ENCODE measurements at places on chromosomes 11 and 22.

GRCh38 chr11:15161790-15162189 is 47.1 kb downstream of the INSC start:
- DNase-seq: no peak
- H3K27ac ChIP-seq: no peak overlapping the region
- no peak overlapping the region for H3K4me3 ChIP-seq
- H3K4me1 ChIP-seq: peaks cover 7% of the 10 kb centered on the region

DNA sequence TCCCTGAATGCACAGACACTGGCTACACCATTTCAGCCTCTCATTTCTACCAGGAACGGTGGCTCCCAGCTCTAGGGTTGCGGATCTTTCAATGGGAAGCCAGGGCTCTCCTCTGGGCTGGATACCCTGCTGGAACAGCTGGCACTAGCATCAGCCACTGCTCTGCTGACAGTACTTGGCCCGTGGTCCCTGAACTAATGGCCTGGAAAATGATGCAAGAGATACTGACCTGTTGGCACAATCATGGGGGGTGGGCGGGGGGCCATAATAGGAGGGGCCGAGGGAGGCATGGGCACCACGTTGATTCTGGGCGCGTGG is 10.7 kb upstream of the TBC1D10A start:
- no peak for DNase-seq
- H3K27ac ChIP-seq: no peak overlapping the region
- peaks cover 59% of the 10 kb centered on the region for H3K36me3 ChIP-seq
- no peaks in the 10 kb centered on the region for H3K27me3 ChIP-seq
- H3K4me3 ChIP-seq: no peak overlapping the region
- H3K4me1 ChIP-seq: peaks cover 13% of the 10 kb centered on the region

DNA sequence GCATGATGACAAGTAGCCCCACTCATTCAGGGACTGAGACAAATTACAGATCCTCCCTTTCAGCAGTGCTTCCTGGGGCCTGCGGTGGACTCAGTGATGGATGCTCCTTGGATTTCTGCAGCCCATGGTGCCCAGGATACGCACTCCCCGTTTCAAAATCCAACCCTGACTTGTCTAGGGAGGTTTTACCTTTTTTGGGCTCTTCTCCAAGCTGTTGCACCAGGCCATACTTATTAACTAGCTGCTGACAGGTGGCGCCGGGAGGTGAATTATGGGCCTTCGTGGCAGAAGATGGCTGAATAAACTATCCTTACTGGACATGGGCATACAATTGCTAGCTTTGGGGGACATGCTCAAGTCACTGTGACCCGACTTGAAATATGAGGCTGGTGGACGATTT is 324.3 kb upstream of the SYN3 start:
- H3K36me3 ChIP-seq: peaks cover 6% of the 10 kb centered on the region
- H3K4me3 ChIP-seq: no peak overlapping the region
- DNase-seq: no peak
- peak overlapping the region; percentile 54 for H3K27ac ChIP-seq
- H3K4me1 ChIP-seq: peaks cover 13% of the 10 kb centered on the region

DNA sequence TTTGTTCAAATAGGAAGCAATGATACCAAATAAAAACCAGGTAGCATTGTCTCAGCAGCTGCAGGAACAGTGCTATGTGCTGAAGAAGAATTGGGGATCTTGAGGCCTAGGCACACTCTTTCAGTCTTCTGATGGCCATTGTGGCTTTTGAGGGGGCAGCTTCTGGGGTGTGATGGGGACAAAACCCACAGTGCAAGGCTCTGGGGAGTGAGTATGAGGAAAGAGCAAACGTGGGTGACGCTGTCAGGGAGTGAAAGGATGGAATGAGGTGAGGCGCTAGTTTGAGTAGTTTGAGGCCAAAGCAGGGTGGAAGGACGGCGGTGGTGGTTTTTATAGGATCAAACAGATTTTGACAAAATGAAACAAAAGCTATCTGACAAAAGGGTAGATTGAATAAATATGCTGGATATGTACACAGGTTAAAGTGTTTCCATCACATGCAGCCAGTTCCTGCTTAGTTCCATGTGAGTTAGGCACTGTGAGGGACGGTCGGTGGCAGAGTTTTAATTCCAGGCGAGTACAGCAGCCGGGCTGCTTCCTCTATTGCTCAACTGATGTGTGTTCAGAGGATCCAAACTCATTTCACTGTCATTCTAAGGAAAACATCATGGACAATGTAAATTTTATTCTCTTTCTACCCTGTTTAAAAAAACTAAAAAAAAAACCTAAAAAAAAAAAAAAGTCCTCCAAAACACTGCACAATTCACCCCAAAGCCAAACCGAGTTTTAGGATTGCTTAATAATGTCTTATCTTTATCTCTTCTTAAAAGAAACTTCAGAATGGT is 18.9 kb downstream of the ADAMTS15 start:
- no peak for DNase-seq
- no peak overlapping the region for H3K27ac ChIP-seq
- H3K4me1 ChIP-seq: no peaks in the 10 kb centered on the region
- H3K4me3 ChIP-seq: no peak overlapping the region
- H3K36me3 ChIP-seq: peaks cover 39% of the 10 kb centered on the region
- no peaks in the 10 kb centered on the region for H3K27me3 ChIP-seq

- H3K4me1 ChIP-seq: peaks cover 5% of the 10 kb centered on the region
- no peak overlapping the region for H3K4me3 ChIP-seq
- peaks cover 12% of the 10 kb centered on the region for H3K36me3 ChIP-seq
Measured at GRCh38 chr11:108193725-108194124, 28.7 kb downstream of the NPAT start.

- no peak for DNase-seq
- H3K4me3 ChIP-seq: no peak overlapping the region
- H3K4me1 ChIP-seq: peaks cover 66% of the 10 kb centered on the region
- no peaks in the 10 kb centered on the region for H3K27me3 ChIP-seq
Measured at GRCh38 chr11:12280199-12280837, 97.1 kb upstream of the PARVA start.

DNA sequence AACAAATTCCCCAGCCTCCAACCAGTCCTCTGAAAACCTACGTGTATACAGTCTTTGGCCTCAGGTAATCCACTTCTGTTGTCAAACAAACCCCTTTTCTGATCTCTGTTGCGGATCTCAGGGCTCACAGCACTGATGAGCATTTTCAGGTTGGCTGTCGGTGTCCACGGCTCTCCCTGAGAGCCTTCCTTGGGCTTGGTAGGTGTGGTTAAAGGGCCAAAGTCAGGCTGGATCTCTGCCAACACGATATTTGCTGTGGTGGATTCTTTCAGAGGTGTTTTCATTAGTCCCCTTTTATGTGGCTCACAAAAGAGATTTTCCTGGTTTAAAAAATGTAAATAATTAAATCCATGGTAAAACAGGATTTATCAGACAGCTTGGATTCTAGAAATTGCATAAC is 2.9 kb downstream of the E2F8 start:
- H3K4me3 ChIP-seq: no peak overlapping the region
- no peak overlapping the region for H3K27ac ChIP-seq
- peaks cover 2% of the 10 kb centered on the region for H3K36me3 ChIP-seq
- H3K27me3 ChIP-seq: peaks cover 9% of the 10 kb centered on the region

GRCh38 chr22:36439481-36440271 is 41.8 kb downstream of the TXN2 start:
- H3K36me3 ChIP-seq: no peaks in the 10 kb centered on the region
- no peaks in the 10 kb centered on the region for H3K27me3 ChIP-seq
- H3K4me1 ChIP-seq: peaks cover 74% of the 10 kb centered on the region
- peak overlapping the region; percentile 92 for H3K27ac ChIP-seq
- H3K4me3 ChIP-seq: peak overlapping the region; percentile 2
- DNase-seq: no peak

DNA sequence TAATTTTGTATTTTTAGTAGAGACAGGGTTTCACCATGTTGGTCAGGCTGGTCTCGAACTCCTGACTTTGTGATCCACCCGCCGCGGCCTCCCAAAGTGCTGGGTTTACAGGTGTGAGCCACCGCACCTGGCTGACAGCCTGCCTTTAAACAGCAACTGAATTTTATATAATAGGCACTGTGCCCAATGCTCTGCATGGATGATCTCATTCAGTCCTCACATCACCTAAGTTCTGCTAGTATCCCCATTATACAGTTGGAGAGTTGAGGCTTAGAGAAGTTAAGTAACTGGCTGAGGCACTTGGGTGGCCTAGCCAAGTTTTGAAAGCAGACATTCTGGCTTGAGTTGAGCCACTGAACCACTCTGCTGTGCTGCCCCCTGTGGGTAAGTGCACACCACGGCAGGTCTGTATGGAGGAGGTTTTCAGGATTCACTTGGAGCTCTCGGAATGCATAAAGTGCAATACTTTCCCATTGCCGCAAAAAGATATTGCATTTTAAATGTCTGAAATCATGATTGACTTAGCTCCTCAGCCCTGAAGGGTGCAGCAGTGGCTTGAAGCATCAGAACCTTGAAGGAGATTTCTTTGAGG is 112.4 kb downstream of the LDLRAD3 start:
- peaks cover 6% of the 10 kb centered on the region for H3K4me1 ChIP-seq
- no peak overlapping the region for H3K27ac ChIP-seq
- H3K4me3 ChIP-seq: no peak overlapping the region
- H3K36me3 ChIP-seq: peaks cover 10% of the 10 kb centered on the region
- DNase-seq: no peak

GRCh38 chr11:60498853-60499252 is 6.3 kb downstream of the MS4A12 start:
- no peak overlapping the region for H3K4me3 ChIP-seq
- DNase-seq: no peak
- no peak overlapping the region for H3K27ac ChIP-seq
- H3K36me3 ChIP-seq: no peaks in the 10 kb centered on the region
- peaks cover 23% of the 10 kb centered on the region for H3K4me1 ChIP-seq
- no peaks in the 10 kb centered on the region for H3K27me3 ChIP-seq

GRCh38 chr11:36164506-36165250 is 124.5 kb downstream of the COMMD9 start:
- H3K4me1 ChIP-seq: peaks cover 23% of the 10 kb centered on the region
- no peaks in the 10 kb centered on the region for H3K36me3 ChIP-seq
- no peak overlapping the region for H3K4me3 ChIP-seq
- no peak overlapping the region for H3K27ac ChIP-seq

- H3K27me3 ChIP-seq: no peaks in the 10 kb centered on the region
- H3K4me1 ChIP-seq: no peaks in the 10 kb centered on the region
- H3K36me3 ChIP-seq: peaks cover 17% of the 10 kb centered on the region
- no peak overlapping the region for H3K27ac ChIP-seq
- DNase-seq: no peak
Measured at GRCh38 chr22:35411102-35411501, 11.2 kb downstream of the MCM5 start.

DNA sequence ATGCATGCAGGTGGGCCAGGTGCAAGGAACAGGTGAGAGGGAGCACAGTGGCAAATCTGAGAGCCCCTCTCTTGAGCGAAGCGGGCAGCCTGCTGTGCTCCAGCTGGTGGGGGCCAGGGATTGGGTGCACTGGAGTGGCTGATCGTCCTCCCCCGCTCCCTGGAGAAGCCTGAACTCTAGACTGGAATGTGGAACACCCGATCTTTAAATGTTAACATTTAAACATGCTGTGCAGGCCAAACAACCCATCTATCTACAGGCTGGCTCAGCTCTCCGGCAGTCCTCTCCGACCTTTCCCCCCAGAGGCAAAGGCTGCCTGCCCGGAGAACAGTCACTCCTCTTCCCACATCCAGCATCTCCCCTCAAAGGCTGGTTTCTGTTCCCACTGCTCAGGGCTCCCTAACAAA is 5.1 kb downstream of the MRGPRF start:
- H3K4me3 ChIP-seq: no peak overlapping the region
- peak overlapping the region; percentile 95 for H3K27ac ChIP-seq
- DNase-seq: peak; percentile 68
- H3K4me1 ChIP-seq: peaks cover 46% of the 10 kb centered on the region

DNA sequence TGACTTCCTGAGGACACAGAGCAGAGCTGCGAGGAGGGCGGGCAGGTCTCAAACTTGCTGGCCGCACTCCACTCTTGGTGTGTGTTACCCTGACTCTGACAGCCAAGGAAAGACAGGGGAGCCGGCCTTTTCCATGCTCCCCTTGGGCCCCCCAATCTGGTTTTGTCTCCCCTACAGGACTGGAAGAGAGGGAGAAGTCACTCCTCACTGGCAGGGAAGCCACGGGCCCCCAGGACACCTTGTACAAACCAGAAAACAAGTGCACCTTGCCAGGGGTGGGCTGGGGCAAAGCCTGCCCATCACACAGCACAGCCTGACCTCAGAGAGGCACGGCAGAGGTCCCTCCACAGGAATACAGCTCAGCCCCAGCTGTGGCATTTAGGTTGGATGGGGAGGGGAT is 20.2 kb downstream of the CBX7 start:
- peaks cover 12% of the 10 kb centered on the region for H3K4me1 ChIP-seq
- no peaks in the 10 kb centered on the region for H3K27me3 ChIP-seq
- peak; percentile 66 for DNase-seq
- H3K36me3 ChIP-seq: no peaks in the 10 kb centered on the region
- H3K27ac ChIP-seq: no peak overlapping the region

DNA sequence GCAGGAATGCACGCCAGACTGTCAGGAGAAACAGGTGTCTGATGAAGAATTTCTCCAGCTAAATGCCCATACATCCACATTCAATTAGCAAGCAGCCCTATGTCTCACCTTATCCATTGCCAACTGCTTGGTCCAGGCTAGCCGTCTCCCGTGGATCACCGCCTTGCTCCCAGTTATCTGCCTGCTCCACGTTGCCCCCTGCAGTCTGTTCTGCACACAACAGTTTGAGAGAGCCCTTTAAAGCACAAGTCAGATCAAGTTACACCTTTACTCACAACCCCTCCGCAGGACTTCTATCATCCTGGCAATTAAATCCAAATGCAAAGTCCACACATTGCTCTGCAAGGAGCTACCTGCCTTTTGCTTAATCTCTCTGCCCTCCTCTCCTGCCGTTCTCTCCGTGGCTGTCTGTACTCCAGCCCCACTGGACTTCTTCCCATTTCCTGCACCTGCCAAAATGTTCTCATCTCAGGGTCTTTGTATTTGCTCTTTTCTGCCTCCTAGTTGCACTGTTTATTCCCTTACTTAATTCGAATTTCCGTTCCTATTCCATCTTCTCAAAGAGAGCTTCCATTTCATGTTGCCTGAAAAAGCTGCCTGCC is 185.3 kb upstream of the LARGE1 start:
- no peak overlapping the region for H3K4me3 ChIP-seq
- H3K27ac ChIP-seq: no peak overlapping the region
- no peak for DNase-seq
- peaks cover 10% of the 10 kb centered on the region for H3K27me3 ChIP-seq
- no peaks in the 10 kb centered on the region for H3K36me3 ChIP-seq

GRCh38 chr22:37485395-37486223 is 575 bp downstream of the MFNG start:
- H3K4me1 ChIP-seq: peaks cover 22% of the 10 kb centered on the region
- no peak for DNase-seq
- no peak overlapping the region for H3K27ac ChIP-seq
- H3K36me3 ChIP-seq: peaks cover 8% of the 10 kb centered on the region
- H3K4me3 ChIP-seq: no peak overlapping the region
- no peaks in the 10 kb centered on the region for H3K27me3 ChIP-seq

- peaks cover 4% of the 10 kb centered on the region for H3K36me3 ChIP-seq
- H3K4me3 ChIP-seq: peak overlapping the region; percentile 69
- H3K27ac ChIP-seq: peak overlapping the region; percentile 69
Measured at GRCh38 chr11:86671531-86672006, 847 bp downstream of the ME3 start.

GRCh38 chr11:64796757-64797541 is 6.1 kb downstream of the MAP4K2 start:
- peak; percentile 63 for DNase-seq
- H3K27me3 ChIP-seq: no peaks in the 10 kb centered on the region
- H3K4me3 ChIP-seq: no peak overlapping the region

Measured in chondrocyte (in vitro differentiated cells).